Stimulated activated CD4-positive, alpha-beta T cell treated with anti-CD3 and anti-CD28 coated beads, Interleukin-2, amount 100 ng/mL, for 24 hours (primary cell): ENCODE measurements at places on chromosomes 5 and 9.

- peak; percentile 80 for DNase-seq
Measured at GRCh38 chr9:35748858-35749514, at the start of the genes GBA2 and RGP1. GBA2 (minus strand) TSS chr9:35749228; CDS start chr9:35748704, 524 bp downstream. RGP1 (plus strand) TSS chr9:35749287; CDS start chr9:35749756, 469 bp downstream.

- DNase-seq: no peak
Measured at GRCh38 chr5:159497221-159497620, 166.9 kb upstream of the IL12B start.

GRCh38 chr5:68372161-68372560 lies 156.6 kb downstream of the PIK3R1 start:
- no peak for DNase-seq

- DNase-seq: no peak
Measured at GRCh38 chr9:127011772-127012171, 97.2 kb downstream of the RALGPS1 start.

DNA sequence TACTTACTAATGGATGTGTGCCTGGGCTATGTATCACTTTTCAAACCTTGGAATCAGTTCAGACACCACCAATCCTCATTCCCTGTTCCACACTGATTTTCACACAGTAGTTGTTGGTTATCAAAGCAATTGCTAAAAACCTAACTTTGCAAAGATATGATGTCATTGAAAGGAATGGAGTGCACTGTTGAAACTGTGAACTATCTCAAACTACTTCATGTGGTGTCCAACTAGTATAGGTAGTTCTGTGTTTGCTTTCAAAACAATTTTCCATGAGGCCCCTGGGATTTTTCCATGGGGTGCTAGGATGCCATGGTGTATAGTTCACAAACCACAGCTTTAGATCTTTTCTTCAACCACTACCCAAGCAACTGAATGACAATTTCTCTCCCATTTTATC lies 17.8 kb downstream of the INIP start:
- no peak for DNase-seq

GRCh38 chr5:90099099-90099498 lies 310.5 kb downstream of the CETN3 start:
- DNase-seq: no peak

- DNase-seq: no peak
Measured at GRCh38 chr9:133523106-133523505, 1.7 kb downstream of the MYMK start.

- no peak for DNase-seq
Measured at GRCh38 chr9:124499216-124499615, 8.0 kb downstream of the NR5A1 start.

GRCh38 chr9:37096628-37097027 lies 23.7 kb upstream of the ZCCHC7 start:
- no peak for DNase-seq

- peak; percentile 87 for DNase-seq
Measured at GRCh38 chr5:67003935-67004729, 192.5 kb downstream of the CD180 start.

DNA sequence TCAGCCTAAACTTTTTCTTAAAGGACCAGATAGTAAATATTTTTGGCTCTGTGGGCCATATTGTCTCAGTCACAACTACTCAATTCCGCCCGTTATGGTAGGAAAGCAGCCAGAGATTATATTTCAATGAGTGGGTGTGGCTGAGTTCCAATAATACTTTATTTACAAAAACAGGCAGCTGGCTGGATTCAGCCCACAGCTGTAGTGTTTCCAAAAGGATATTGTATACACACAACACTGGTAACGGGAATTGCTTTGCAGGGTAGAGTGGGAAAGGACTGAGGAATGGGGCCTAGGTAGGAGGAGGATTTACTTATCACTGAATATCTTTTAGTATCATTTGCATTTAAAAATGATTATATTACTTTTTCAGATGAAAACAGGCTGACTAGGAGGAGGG lies 21.0 kb downstream of the GCNT4 start:
- no peak for DNase-seq

DNA sequence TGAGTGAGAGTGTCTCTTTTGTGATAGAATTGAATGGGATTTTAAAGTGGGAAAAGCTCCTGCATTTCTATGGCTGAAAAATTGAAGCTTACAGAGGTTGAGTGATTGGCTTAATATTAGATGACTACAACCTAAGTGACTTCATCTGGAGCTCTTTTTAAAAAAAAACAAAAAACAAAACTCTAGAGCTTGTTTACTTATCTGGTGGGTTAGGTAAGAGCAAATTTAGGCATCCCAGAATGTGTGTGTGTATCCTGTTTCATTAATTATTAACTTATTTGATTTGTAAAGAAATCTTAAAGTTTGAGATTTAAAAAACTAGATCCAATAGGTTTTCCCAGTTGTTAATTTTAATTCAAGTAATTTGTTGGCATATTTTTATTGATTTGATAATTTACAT lies 60.1 kb downstream of the SCAMP1 start:
- DNase-seq: no peak

DNA sequence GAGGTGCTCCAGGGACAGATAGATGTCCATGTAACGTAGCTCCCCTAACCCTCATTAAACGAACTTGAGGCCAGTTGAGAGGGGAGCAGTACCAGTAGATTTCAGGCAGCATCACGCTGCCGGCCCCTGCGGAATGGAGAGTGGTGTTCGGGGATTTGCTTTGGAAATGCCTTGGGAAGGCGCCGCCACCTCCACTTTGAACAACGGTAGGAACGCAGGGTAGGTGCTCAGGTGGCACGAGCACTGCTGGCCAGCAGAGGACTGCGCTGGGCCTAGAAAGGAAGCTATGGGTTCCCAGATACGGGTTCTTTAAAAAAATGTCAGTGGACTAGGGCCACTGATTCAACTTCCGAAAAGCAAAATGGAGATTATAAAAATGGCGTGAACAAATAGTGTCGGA lies 271.8 kb downstream of the FANCC start:
- DNase-seq: no peak

DNA sequence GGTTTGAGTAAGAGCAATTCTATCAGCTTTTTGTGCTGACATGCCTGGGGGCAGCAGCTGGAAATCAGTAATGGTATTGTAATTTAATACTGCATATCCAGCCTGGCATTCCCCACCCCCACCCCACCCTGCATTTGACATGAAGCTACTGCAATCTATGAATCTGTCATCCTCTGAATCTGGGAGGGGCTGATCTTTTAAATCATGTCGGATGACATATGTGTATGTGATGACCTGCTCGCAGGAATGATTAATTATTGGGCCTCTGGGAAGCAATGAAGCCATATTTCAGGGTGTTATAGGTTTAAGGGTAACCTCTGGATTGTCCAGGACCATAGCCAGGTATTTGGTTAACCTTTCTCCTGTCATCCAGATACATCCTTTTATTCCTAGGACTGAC lies 64.6 kb upstream of the RASGRF2 start:
- DNase-seq: no peak

DNA sequence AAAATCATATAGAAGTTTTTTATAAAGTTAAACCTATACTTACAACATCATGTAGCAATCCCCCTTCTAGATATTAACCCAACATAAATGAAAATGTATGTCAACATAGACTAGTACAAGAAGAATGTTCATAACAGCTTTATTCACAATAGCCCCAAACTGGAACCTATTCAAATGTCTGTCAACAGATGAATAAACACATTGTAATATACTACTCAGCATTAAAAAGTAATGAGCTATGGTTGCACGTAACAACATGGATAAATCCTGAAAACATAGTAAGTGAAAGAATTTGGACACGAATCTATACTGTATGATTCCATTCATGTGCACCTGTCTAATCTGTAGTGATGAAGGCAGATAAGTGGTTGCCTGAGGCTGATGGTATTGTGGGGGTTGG lies 73.9 kb downstream of the CSNK1G3 start:
- DNase-seq: no peak

DNA sequence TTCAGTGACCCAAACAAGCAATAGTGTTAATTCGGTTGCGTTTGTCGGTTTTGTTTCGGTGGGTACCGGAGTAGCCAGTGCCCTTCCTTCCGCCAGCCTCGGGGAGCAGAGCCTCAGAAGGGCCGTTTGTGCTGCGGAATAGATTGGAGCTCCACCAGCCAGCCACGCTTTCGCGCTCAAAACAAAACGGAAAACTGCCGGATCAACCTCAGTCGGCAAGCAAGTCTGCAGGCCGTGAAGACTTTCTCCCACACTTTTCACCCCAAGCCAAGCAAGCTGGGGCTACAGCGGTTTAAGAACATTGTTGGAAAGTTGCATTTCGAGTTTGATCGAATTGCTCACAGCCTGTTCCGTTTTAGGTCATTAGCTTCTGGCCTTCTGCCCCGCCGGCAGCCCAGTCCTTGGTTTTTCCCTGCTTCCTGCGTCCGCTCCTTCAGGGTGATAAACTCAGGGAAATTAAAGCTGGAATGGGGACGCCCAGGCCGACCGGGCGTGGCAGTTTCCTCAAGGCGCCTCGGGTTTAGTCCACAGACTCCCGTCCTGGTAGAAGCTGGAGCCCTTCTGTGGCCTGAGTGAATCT lies 803 bp upstream of the CCNO start:
- DNase-seq: no peak

GRCh38 chr5:179167871-179168451 lies 107.8 kb downstream of the ZNF354C start:
- DNase-seq: no peak

DNA sequence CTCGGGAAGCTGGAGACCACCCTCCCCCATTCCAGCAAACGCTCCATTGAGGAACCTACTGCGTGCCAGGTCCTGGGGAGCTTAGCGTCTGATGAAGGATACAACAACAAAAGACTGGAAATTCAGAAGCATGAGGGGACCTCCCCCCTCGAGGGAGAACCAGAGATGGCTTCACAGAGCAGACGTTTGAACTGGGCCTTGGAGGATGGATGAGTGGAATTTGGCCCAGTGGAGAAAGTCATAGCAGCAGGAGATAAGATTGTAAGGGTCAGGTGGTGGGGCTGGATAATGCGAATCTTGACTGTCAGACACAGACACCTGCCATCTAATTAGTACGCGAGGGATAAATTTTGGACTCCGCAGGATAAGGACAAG lies 1.2 kb upstream of the SLC25A51 start:
- no peak for DNase-seq

GRCh38 chr5:9707732-9708462 lies 77.7 kb upstream of the TAS2R1 start:
- no peak for DNase-seq

GRCh38 chr5:40502736-40503135 lies 177.0 kb upstream of the PTGER4 start:
- no peak for DNase-seq

- no peak for DNase-seq
Measured at GRCh38 chr9:111297066-111297824, 32.8 kb downstream of the OR2K2 start.

DNA sequence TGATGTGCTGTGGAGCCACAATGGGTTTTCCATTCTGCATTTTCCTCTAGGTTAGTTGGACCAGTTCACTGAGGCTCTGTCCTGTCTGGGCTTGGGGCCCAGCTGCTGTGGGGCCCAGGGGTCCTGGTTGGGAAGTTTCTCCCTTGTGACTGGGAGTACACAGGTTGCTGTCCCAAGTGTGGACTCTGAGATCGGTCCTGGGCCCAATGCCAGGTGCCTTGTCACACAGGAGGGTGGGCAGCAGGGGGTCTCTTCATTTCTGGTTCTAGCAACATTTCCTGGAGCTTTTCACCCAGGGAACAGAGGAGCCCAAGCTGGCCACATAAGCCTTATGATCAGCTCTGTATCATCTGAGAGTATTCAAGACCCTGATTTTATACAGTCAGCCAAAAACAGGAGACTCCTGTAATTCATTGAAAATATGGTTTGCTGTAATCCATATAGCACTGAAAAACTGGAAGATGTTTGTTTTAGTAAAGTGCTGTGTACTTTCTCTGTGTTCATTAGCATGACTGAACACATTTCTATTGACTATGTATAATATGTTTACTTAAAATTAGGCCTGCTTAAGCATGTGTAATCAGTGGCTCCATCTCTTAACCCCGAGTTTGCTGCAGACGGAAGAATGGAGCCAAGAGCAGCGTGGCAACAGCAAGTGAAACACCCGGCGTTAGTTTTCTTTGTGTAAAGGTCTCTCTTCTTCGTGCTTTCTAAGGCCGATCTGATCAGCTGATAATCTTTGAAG lies 62.5 kb downstream of the MVB12B start:
- DNase-seq: no peak
